NCI-H2081 treated with DMSO at 0.1 percent for 48 hours (cell line): ENCODE measurements at places on chromosomes 2 and 18.

DNA sequence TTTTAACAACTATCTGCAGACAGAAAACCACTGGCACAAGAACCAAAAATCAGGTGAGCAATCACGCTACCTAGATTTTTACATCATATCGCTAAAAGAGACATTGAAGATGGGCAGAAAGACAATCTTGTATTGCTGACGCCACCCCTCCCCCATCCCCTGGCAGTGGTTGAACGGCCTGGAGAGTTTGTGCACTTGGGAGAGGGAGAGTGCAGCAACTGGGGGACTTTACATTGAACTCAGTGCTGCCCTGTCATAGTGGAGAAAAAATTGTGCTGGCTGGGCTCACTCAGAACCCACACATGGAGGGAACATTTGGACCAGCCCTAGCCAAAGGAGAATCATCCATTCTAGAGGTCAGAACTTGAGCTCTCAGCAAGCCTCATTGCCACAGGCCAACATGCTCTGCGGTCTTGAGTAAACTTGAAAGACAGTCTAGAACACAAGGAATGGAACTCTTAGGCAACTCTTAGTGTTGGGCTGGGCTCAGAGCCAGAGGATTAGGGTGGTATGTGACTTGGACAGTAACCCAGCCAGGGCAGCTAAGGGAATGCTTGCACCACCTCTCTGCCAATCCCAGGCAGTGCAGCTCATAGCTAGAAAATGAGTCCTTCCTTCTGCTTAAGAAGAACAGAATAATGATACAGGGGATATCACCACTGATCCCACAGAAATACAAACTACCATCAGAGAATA lies 220.0 kb upstream of the CYP26B1 start:
- DNase-seq: no peak

- DNase-seq: no peak
These were observed 300.0 kb upstream of the SMIM21 start for GRCh38 chr18:75727456-75727855.

GRCh38 chr2:5695654-5696403 lies 3.6 kb downstream of the SOX11 start:
- no peak for DNase-seq

GRCh38 chr2:208135794-208136715 lies 6.4 kb upstream of the CRYGC start:
- no peak for DNase-seq

DNA sequence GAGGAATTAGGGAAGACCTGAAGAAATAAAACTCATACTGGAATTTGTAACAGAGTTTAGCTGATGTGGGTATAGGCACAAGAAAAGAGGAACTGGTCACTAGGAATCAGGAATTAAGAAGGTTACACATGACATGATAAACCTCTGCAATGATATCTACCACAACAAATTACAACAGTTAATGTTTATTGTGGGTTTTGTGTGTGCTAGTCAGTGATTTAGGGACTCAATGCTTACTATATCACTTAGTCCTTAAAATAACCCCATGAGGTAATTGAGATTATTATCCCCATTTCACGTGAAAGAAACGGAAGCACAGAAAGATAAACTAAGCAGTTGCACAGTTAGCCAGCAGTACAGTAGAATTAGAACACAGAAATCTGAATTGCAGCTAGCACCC lies 415.8 kb upstream of the ZEB2 start:
- no peak for DNase-seq

DNA sequence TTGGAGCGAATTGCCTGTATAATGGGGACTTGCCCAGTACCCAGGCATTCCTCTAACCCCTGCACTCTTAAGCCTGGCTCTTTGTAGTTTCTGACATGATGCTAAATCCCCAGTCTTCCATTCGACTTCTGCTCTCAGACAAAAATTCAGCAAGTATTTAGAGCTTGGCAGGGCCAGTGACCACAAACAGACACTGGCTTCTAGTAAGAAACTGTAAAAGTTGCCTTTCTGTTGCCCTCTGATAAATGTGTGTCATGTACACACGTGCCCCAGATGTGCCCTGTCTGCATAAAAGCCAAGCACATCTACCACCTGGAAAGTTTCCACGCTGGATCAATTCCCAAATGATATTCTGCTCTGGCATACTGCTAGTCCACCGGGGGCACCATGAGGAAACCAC lies 18.0 kb downstream of the PAX3 start:
- DNase-seq: no peak

DNA sequence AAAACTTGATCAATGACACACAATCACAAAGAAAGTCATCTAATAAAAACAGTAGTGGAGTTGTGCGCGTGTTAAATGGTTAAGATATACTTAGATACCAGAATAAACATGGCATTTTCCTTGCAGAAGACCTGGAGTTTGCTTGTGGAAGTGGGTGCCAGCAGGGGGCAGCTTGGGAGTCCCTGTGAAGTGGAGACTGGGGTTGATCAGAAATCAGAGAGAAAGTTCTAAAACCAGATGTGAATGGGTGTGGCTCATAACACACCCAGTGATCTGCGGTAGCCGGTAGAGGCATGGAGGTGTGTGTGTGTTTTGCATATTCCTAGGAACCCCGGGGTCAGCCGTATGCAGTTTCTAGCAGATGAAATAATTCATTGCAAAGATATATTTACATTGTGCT lies 300.1 kb upstream of the TRIB2 start:
- no peak for DNase-seq

GRCh38 chr18:32804134-32804888 lies 31.5 kb upstream of the KLHL14 start:
- DNase-seq: no peak

GRCh38 chr2:185952100-185952499 lies 213.5 kb downstream of the FSIP2 start:
- no peak for DNase-seq

DNA sequence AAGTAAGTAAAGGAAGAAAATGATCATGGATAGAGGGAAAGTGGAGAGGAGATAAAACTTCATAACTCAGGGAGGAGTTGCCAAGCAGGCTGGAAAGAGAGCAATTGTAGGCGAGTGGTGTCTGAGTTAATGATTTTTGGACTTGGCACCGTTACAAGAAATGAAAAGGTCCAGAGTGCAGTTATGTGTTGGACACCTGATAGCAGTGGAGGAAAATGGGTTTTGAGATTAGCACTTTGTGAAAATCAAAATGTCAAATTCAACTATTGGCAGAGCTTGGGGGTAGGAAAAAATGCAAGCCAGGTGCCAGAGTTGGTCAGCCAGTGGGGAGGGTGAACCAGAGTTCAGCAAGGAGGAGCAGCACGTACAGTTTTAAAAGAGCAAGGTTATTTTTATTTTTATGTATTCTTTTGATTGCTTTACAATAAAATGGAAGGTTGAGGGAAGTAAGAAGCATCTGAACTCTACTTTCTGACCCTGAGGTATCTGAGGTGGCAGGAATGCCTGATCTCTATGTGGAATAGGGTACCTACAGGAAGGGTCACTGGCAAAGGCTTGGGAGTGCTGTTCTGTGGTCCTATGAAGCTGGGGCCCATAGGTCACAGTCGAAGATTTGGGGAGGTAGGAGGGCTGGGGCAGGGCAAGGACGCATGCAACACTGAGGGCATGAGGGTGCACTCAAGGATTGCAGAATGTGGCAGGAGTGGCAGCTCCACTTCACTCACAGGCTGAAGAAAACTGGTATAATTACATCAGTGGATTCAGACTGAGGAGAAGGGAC lies 127.5 kb downstream of the CD8B2 start:
- DNase-seq: no peak

DNA sequence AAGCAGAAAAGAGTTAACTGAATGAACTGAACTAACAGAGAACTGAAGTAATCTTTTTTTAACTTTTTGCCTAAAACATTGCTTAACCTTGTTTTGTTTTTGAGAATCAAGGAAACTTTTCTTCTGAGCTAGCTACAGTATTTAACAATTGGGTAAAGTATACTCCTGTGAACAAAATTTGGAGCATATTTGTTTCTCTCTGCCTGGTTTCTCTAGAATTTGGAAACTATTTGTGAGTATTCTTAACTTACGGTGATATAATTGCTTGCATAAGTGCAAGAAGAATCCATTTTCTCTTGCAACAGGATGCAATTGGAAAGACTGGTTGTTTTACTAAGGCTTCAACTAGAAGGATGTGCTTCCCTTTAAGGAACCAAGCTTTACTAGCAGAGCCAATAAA lies 65.9 kb upstream of the FAM98A start:
- no peak for DNase-seq

DNA sequence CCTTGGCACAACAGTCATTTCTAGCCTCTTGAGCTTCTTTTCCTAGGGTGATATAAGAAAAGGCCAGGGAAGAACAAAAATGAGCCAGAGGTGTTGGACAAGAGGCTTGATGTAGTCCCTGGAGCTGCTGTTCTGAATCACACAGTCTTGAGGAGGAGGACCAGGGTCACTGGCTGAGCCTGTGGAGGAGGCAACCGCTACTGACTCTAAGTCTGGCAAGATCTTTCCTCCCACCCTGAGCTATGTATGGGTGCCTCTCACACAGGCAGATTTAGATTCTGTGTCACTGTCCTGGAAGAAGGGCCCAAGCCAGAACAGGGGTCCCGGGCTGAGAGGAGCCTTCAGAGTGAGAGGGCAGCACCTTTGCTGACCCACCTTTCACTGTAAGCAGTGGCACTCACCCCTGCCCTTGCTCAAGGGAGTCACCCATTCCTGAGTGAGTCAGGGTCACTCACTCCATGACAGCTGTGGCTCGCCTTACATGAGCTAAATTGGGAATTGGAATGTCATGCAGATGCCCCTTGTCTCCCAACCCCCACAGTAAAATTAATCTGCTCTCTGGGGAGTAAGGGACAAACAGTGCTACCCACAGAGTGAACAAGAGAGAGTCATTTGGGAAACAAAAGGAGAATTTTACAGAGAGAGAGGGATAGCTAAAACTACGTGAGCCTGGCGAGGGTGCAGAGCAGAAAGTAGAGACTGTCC lies at the start of gene TRIM54:
Gene TRIM54, plus strand, starts transcription at position 575 of the 705 bp plus-strand sequence. CDS start 303 bp downstream, outside the sequence.
- DNase-seq: no peak

- DNase-seq: no peak
These were observed 164.9 kb upstream of the ZFP36L2 start for GRCh38 chr2:43391201-43391877.

GRCh38 chr2:212858496-212858895 lies 292.9 kb downstream of the IKZF2 start:
- no peak for DNase-seq

GRCh38 chr2:174704642-174705041 lies 59.6 kb downstream of the CHRNA1 start:
- no peak for DNase-seq

DNA sequence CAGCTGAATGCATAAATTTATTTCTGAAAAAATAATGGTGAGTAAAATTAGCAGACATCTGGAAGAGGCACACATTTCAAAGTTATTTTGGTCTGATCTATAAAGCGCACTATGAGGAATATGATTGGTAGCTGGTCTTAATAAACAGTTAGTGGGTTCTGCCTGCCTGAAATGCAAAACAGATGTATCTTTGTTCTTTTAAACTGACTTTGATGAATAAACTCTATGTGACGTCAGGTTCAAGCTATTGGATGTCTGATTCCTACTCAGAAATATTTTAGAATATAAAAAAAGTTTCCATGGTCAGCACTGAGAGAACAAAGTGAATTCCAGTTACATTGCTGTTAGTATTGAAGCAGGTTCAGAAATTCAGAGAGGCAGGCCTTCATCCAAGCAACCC lies 136.4 kb downstream of the TPGS2 start:
- DNase-seq: no peak

DNA sequence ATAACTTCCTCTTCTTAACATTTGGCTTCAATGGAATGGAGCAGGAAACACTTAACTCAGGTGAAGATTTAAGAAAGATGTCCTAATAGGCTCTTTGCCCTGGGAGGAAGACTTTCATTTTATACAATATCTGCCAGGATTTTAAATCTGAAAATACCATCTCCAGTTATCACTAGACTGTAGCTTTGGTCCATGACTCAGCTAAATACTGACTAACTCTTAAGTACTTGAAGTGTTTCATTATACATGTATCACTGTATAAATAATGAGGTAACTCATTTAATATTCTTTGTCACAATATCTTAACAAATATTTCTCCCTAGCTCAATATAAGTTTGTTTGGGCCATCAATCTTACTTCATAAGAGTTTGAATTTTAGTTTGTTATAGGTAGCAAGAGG lies 34.7 kb downstream of the RBKS start:
- DNase-seq: no peak

- DNase-seq: no peak
These were observed 327.2 kb downstream of the SATB2 start for GRCh38 chr2:199130501-199130900.

GRCh38 chr2:96537734-96538486 lies 1.4 kb downstream of the ARID5A start:
- no peak for DNase-seq

DNA sequence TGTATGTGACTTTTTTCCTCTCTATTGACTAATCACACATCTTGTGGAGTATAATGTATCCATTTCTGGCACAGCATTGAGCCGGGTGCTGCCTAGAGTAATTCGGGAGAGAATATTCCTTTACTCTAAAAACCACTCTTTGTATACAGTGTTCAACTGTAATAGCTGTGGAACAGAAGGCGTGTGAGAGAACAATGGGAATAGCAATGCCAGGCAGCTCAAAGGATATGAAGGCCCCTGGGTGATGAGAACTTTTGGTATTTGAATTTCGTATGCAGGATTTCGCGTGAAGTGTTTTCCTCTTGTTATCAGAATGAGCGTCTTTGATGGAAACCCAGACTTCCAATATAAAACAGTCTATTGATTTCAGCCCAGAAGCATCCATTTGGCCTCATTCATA lies 84.6 kb upstream of the MAP3K20 start:
- no peak for DNase-seq

DNA sequence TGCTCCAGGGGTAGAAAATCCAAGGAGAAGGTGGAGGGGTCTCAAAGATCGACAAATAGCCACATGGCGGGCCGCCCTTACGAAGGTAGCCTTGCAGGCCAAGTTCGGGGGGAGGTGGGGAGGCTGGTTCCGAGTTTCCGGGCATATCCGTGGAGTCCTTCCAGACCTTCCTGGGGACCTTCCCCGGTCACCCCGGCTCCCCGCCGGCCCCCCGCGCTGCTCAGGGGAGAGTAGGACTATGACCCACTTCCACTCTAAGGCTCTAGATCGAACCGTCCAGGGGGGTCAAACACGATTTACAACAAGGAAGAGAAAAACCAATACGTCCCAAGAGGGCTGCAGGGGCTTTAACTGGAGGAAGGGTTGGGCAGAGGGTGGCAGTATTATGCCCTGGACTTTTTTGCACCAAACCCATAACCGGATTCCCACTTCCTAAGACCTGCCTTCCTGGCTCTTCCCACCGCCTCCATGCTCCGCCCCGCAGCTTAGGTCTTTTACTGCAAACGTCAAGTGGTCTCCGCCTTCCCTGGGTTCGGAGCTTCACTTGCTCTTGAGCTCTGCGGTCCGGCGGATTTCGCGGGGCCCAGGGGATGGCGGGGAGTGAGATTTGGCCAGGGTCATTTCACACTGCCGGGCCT lies 779 bp upstream of the LYPD6 start:
- DNase-seq: no peak
